ENCODE measurements at places on chromosomes 4 and X.

- no peak for DNase-seq
Observed at GRCh38 chr4:17814140-17814539, 3.4 kb downstream of the NCAPG start.

- peak; percentile 29 for DNase-seq
Observed at GRCh38 chr4:25307596-25307995, 5.0 kb upstream of the ZCCHC4 start.

DNA sequence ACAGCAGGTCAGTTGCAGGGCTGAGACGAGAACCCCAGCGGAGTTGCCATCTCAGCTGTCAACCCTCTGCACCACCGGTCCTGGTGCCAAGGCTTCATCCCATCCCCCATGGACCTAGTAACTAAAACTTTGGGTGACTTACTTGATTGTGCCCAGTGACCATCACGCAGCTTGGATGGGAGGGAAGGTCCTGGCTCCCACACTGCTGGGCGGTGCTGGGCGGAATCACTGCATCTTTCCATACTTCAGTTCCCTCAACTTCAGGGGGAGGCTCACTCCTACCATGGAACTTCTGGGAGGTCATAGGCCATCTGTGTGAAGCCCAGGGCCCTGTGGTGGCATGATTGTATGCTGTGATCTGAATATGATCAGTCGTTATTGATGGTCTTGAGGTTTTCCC lies 26.2 kb upstream of the JAKMIP1 start:
- DNase-seq, result no peak

DNA sequence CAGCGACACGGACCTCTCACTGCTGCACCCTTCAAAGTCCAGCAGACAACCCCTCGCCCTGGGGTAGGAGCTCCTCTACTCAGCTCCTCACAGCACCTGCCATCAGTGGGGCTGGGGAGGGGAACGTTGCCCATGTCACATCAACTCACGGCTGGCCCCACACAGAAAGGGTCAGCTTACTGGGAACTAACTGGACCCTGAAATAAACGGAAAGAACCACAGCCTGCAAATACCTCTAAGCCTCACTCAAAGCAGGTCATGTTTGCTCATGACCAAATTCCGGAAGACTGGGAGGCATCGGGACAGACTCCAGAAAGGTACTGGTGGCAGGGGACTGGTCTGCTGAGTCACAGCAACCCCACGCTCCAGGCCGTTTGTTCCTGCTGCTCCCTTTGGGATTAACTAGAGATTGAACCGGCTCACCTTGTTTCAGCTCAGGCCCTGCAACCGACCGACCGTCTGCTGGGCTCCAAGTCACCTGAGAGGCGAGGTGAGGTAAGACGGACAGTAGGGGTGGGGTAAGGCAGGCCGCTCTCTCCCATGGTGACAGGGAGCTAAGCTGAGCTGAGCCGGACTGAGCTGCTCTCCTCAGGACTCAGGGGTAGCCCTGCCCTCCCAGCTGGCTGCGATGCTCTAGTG lies 5.6 kb downstream of the G6PD start:
- DNase-seq, result no peak

DNA sequence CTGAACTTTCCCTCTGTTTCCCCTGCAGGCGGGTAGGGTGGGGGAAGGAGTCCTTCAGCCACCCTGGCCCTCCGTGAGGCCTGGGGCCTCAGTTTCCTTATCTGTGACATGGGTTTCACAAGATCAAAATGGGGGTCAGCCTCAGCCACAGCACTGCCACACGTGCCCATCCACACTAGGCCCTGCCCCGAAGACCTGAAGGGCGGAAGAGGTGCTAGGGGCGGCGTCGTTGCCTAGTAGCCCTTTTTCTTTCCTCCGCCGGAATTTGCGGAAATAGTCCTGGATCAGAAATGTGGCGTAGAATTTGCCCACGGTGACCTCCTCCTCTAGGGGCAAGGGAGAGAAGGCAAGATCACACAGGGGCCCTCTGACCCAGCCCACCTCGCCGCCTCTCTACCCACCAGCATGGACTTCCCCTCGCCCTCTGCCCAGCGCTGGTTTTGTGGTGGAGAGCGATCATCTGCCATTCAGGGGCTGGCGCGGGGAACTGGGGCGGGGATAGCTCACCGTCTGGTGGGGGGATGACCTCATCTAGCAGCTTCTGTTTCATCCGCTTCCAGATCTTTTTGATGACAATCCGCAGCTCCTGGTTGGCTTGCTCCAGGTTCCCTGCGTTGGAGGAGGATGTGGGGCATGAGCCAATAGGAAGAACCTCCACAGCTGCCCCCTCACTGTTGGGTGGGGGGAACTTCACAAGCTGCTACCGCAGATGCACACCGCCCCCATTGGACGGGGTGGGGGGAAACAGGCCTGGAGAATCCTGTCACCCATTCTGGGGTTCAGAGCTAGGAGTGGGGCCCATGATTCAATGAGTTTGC lies 9.7 kb upstream of the SYP start:
- no peak for DNase-seq

GRCh38 chr4:18578307-18578706 lies 556.8 kb upstream of the LCORL start:
- no peak for DNase-seq

DNA sequence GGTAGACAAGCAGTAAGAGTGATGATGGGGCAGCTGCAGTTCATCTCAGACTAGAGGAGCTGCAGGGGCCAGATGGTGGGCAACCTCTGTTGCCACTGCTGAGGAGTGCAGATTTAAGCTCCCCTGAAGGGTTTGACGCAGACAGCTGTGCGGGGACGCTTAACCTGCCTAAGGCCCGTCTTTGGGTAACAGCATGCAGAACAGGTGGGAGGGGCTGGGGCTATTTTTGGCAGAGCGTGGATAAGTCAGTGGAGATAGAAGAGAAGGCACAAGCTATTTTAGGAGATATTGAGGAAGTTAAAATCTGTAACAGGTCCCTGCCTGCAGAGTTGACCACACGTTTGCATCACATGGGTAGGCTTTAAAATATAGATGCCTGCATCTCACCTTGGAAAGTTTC lies 10.5 kb downstream of the CD99 start:
- peak; percentile 75 for DNase-seq

GRCh38 chr4:53098681-53099121 lies 236.6 kb downstream of the RASL11B start:
- DNase-seq, result no peak

- DNase-seq, result no peak
Observed at GRCh38 chrX:154751203-154751668, 359 bp upstream of the GAB3 start.

DNA sequence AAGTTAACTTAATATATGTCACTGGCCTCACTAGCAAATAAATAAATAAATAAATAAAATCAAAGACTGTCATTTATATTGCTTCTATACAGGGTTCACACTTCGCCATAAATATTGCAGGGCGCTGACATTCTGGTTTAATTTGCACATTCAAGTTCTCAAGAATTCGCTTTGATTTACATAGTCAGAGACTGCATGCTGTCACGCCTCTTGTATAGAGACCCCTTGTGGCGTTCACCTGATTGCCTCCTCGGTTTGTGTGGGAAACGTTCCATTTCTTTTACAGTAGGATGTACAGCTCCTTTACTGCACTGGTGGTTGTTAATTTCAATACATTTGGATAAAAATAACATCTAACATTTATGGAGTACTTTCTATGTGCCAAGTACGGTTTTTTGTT lies 71.3 kb upstream of the ADGRG2 start:
- DNase-seq, result no peak

- no peak for DNase-seq
Observed at GRCh38 chrX:49947781-49948180, 25.4 kb downstream of the CLCN5 start.

DNA sequence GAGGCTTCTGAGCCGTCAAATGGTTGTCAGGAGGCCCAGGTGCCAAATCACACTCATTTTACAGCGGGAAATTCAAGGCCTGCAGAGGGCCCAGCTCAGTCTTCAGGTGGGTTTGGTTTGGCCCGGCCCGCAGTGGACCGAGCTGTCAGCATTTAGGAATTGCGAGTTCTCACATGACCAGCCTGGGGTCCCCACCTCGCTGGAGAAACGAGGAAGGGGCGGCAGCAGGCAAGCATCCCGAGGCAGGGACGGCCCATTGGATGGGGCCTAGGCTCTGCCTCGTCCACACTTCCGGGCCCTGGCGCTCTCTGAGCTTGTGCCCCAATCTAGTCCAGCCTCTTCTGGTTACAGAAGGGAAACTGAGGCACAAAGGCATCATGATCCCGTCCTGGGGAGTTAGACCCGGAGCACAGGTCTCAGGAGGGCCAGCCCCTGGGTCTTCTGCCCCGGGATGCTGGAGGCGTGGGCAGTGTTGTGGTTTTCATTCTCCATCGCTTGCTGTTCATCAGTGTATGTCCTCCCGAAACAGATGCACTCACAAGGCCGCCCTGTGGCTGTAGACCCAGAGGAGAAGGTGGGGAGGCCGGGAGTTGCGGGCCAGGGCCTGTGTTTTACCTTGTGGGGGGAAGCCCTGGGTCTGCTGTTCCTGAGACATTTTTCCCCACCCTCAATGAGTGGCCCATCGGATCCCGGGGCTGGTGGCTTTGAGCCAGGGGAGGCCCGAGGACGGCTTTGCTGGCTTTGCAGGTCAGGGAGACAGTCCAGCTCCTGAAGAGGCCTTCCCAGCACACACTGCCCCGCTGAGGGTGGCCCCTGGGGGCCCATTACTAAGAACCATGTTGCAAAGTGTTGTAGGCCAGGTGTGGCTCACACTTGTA lies 8.9 kb downstream of the PSAPL1 start:
- no peak for DNase-seq

- DNase-seq, result no peak
Observed at GRCh38 chrX:110733166-110733565, 62.5 kb downstream of the CHRDL1 start.

DNA sequence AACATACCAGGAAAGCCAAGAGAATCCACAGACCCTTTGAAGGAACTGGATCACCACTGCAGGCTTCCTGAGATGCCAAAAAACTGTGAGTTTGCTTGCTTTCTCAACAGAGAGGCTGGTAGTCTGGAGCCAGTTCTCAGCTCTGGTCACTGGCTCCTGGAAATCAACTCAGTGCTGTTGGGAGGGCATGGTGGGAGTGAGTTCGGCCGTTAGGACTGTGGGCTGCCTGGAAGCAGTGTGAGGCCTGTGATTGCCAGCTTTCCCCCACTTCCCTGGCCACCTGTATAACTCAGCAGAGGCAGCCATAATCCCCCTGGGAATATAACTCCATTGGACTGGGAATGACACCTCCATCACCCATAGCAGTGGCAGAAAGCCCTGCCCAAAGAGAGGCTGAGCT lies 122.0 kb upstream of the FSTL5 start:
- DNase-seq, result no peak

- peak; percentile 52 for DNase-seq
Observed at GRCh38 chrX:101260435-101260834, 30.7 kb downstream of the TAF7L start.

DNA sequence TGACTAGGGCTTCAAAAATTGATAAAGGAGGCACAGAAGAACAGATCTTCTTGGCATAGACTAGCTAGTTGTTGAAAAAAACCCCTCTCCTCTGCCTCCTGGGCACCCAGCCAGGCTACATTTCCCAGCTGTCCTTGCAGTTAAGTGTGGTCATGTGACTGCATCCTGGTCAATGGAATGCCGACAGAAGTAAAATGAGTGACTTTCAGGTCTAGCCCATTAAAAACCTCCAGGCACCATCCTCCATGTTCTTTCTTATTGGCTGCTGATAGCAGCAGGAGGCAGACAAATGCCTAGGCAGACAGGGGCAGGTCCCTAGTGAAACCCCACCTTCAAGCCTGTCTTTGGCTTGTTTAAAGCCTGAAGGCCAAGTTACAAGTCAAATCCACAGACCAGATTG lies 35.3 kb downstream of the ATXN3L start:
- no peak for DNase-seq

- no peak for DNase-seq
Observed at GRCh38 chrX:44675362-44676024, 132.8 kb upstream of the FUNDC1 start.

GRCh38 chrX:68831405-68832100 lies 2.7 kb downstream of the EFNB1 start:
- no peak for DNase-seq

- DNase-seq, result no peak
Observed at GRCh38 chr4:113826421-113826820, 64.9 kb upstream of the CAMK2D start.

- no peak for DNase-seq
Observed at GRCh38 chr4:4415107-4415805, 28.4 kb downstream of the NSG1 start.

- peak; percentile 80 for DNase-seq
Observed at GRCh38 chr4:51906167-51906958, 63.4 kb downstream of the DCUN1D4 start.

- peak; percentile 51 for DNase-seq
Observed at GRCh38 chr4:153241970-153242838, 38.0 kb downstream of the TRIM2 start.

- no peak for DNase-seq
Observed at GRCh38 chr4:7786517-7786916, 153.1 kb downstream of the AFAP1 start.

- DNase-seq, result no peak
Observed at GRCh38 chr4:172951679-172952451, 216.7 kb upstream of the GALNT7 start.

DNA sequence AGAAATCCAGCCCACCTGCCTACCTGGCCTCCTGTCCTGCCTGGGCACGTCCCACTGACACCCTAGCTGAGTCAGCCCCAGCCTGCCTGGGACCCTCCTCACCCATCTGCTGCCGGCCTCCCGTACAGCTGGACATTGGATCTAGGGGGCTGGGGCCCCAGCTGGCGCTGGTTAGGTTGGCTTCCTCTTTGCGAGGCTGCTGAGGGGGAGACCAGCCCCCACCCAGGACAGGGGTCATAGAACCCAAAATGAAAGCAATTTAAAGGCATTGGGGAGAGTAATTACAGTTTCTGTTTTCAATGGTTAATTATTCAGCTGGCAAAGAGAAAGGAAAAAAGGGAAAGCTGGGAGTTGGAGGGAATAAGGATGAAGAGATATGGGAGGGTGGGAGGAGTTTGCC lies 15.8 kb downstream of the EFNB1 start:
- DNase-seq, result no peak

- no peak for DNase-seq
Observed at GRCh38 chr4:142265946-142266345, 580.2 kb downstream of the INPP4B start.

DNA sequence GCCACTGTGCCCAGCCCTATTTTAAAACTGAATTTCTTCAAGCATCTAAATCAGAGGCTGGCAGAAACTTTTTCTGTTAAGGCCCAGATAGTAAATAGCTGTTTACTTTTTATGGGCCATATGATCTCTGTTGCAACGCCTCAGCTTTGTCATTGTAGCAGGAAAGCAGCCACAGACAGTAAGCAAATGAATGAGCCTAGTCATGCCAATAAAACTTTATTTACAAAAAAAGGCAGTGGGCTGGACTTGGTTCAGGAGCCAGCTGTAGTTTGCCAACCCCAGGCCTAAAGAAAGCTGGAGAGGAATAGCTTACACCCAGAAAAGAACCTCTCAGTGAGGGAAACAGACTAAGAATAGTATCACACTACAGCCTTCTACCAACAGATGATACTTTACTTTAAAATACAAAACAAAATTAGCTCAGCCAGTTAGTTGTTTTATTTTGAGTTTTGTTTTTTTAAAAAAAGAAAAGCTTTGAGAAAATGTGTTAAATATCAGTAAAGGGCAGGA lies 25.5 kb downstream of the CHST7 start:
- DNase-seq, result no peak

GRCh38 chr4:48024522-48024921 lies 8.0 kb downstream of the NIPAL1 start:
- no peak for DNase-seq

- no peak for DNase-seq
Observed at GRCh38 chrX:33726281-33727160, 405.6 kb downstream of the FAM47A start.

GRCh38 chrX:19563746-19564145 lies 48.4 kb upstream of the MAP3K15 start:
- no peak for DNase-seq

GRCh38 chr4:2261853-2262144 lies at the start of gene MXD4:
TSS of gene MXD4 (minus strand) at chr4:2262109. CDS start at chr4:2261980, 129 bp downstream.
- no peak for DNase-seq

Data from Karpas-422 (cell line).